ENCODE measurements at places on chromosomes 16 and 17.

- DNase-seq, result peak; percentile 36
Measured at GRCh38 chr16:81798311-81799137, 19.4 kb downstream of the PLCG2 start.

GRCh38 chr17:67982034-67982640, 14.1 kb downstream of the C17orf58 start:
- DNase-seq, result no peak

- no peak for DNase-seq
Measured at GRCh38 chr16:57949013-57949412, 21.9 kb downstream of the CNGB1 start.

GRCh38 chr16:53745753-53746266, 41.9 kb downstream of the FTO start:
- no peak for DNase-seq

DNA sequence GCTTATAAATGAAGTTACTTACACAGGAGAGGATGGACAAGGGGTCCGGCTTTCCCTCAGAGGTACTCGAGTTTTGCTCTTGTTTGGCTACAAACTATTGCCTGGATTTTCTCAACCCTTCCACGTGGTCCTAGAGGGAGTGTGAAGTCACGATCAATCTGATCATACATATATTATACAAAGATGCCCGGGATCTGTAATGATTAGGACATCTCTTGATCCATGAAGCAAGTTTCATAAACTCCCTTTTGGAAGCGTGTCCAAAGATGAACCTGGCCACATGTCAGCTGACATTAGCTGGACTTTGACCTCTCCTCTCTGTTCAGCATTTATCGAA, 2.3 kb upstream of the CDH11 start:
- DNase-seq, result no peak

DNA sequence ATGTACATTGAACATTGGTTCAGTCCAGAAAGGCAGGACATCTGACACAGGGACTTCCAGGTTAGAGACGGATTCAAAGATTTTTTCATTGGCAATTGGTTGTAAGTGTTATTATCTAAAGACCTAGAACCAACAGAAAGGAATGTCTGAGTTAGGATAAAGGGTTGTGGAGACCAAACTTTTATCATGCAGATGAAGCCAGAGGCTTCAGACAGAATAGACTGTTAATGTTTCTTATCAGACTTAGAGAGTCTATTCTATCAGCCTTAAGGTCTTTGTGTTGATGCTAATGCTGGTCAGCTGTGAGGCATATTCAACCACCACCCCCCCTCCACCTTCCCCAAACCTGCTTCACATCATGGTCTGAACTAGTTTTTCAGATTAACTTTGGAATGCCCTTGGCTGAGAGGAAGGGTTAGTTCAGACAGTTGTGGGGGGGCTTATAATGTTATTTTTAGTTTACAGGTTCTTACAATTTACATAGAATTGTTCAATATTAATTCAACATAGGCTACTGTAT, 2.1 kb upstream of the ITGB3 start:
- no peak for DNase-seq

DNA sequence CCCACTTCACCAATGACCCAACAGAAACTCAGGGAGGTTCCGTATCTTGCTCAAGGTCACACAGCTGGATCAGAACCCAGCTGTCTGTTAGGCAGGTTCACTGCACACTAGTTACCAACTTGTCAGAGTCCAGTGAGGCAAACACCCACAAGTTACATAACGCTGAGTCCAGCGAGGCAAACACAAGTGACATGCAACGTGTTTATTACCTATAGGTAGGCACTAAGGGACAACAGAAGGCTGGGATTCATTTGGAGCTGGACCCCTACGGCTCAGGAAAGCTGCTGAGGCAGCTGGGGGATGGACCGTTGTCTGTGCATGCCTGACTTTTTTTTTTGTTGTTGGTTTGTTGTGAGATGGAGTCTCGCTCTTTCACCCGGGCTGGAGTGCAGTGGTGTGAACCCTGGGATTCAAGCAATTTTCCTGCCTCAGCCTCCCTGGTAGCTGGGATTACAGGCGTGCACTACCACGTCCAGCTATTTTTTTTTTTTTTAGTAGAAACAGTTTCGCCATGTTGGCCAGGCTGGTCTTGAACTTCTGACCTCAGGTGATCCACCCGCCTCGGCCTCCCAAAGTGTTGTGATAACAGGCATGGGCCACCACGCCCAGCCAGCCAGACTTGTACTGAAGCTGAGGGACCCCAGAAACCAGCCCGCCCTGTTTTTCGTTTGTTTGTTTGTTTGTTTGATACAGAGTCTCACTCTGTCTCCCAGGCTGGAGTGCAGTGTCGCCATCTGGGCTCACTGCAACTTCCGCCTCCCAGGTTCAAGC, 1.9 kb upstream of the RSAD1 start:
- DNase-seq, result peak; percentile 58

DNA sequence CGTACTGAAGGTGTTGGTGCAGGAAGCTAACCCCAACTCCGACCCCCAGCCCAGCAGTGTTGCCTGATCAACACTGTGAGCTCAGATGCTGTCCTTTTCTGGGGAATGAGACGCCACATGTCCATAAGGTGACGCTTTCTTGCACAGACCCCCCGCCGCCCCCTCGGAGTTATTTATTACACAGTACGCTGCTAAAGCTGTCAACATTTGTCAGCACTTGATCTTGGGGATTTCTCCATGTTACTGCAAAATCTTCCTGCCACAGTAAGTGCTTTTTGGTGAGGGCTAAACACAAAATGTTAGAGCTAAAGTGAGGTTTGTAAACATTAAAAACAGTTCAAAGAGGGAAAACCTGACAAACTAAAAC, 15.9 kb downstream of the CMTM3 start:
- DNase-seq, result no peak

- DNase-seq, result no peak
Measured at GRCh38 chr16:52906281-52906680, 146.4 kb downstream of the CHD9NB start.

- DNase-seq, result no peak
Measured at GRCh38 chr17:5819396-5819795, 235.1 kb upstream of the NLRP1 start.

- no peak for DNase-seq
Measured at GRCh38 chr17:12928736-12929135, 89.1 kb downstream of the ELAC2 start.

DNA sequence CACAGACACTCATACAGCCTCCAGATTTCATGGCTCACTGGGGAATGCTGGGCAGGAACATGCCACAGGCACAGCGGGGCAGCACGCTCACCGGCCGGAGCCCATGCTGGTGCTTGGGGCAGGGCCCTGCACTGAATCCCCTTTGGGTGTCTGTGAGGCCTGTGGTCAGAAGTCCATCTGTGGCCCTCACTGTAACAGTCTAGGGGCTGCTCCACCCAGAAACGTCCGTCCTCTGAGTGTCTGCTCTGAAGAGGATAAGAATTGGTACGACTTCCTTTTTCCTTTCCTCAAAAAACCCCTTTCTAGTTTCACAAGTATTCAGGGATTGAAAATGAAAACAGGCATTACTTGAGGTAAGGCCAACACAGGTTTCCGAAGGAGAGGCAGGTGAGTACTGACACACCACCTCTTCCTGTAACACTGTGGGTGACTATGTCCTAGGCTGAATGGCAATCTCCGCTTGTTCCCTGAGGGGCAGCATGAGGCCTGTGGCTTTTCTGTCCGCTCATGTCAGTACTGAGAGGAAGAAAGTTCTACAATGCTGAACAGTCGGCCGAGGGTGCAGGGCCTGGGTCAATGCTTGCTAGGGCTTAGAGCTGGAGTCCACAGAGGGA, 42.5 kb downstream of the TMEM11 start:
- DNase-seq, result no peak

DNA sequence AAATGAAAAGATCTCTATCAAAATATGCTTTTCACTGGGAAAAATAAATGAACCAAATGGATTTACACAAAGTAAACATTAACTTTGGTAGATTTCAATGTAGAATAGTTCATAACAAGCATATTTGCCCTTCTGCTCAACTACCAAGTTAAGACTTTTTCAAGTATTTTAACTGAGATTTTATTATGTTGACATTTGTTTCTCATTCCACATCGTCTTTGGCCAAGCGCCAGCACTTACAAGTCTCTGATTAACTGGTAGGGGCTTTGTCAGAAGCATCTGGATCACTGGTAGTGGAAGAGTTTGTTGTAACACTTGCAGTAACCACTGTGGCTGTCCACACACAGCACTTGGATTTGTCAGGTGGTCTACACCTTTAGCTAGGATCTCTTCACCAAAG, 22.9 kb downstream of the SLFN12L start:
- DNase-seq, result no peak

GRCh38 chr16:48537275-48537674, 72.7 kb downstream of the N4BP1 start:
- no peak for DNase-seq

GRCh38 chr16:52538511-52538910, 8.4 kb downstream of the TOX3 start:
- DNase-seq, result no peak

- DNase-seq, result no peak
Measured at GRCh38 chr16:12345349-12345748, 368.8 kb downstream of the SNX29 start.

GRCh38 chr17:14580499-14580898, 279.6 kb downstream of the HS3ST3B1 start:
- DNase-seq, result no peak

DNA sequence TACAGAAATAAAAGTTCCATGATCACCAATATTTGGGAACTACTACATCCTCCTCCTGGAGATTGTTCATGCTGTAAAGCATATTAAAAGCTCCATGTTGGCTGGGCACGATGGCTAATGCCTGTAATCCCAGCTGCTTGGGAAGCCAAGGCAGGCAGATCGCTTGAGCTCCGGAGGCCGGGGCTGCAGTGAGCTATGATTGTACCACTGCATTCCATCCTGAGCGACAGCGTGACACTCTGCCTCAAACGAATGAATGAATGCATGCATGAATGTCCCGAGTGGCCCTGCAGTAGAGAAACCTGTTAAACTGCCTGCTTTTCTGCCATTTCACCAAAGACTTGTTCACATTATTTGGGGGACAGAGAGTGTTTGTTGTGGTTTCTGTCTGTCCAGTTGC, 15.0 kb downstream of the CNEP1R1 start:
- no peak for DNase-seq

DNA sequence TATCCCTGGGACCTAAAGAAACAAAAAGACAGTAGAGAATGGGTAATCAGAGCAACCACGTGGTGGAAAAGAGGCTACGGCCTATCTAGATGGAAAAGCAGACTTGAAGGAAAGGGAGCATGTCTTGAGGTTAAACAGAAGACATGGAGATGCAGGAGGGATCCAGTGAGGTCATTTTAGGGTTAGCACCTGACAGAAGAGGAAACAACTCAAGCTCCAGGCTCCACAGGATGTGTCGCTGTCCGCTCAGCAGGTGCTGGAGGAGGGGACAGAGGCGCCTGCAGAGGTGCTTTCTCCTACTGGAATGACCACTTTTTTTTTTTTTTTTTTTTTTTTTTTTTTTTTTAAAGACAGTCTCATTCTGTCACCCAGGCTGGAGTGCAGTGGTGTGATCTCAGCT, 47.5 kb upstream of the CLEC3A start:
- no peak for DNase-seq

DNA sequence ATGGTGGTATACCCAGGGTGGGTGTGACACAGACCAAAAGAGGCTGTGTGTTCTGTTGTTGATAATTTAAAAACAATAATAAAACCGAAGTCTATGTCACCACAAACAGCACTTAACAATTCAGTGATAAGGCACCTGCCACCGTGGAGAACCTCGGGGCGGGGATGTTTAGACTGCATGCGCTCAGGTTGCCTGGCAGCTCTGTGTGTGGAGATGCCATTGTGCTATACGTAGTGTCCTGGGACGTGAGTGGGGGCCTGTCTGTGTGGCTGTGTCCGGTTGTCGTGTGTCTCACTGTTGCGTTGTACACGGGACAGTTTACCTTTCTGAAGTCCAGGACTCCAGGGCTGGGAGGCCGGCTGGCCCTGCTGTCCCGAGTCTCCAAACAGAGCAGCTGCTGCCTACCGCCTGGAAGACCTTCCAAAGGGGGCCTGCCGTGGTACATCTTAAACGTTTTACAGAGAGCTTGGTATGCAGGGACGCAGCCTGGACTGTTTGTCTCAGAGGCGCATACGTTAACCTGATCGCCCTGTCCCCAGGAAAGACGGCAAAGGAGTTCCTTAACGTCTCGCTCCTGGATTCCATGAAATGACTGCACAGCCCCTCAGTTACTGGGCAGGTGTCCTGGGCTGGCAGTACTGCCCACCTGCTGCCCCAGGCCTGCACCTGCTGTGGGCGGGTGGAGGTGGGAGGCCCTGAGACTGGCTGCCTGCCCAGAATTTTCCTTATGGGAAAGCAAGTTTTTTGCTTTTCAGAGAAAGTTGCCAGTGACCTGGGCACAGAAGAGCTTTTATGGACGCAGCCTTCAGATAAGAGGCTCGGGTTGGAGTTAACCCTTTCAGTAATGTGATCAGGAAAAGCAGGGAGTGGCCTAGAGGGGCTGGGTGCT, 19.0 kb downstream of the SPIRE2 start:
- DNase-seq, result peak; percentile 79

GRCh38 chr16:70526403-70526802, 2.8 kb downstream of the SF3B3 start:
- DNase-seq, result no peak

DNA sequence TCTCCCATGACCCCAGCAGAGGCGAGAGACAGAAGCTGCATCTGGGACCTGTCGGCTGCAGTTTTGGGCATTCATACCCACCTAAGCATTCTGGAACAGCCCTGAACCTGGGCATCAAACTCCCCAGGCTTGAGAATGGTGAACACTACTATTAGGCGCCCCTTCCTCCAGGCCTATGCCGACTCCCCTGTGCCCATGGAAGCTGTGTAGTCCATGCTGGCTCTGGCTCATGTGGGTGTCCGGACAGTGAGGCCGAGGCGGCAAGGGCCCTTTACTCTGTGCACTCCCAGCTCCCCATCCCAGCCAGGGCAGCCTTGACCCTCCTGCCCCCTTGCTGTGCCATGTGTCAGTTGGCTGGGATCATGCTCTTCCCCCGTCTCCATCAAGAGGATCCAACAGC, 89.0 kb upstream of the TOB1 start:
- DNase-seq, result no peak

DNA sequence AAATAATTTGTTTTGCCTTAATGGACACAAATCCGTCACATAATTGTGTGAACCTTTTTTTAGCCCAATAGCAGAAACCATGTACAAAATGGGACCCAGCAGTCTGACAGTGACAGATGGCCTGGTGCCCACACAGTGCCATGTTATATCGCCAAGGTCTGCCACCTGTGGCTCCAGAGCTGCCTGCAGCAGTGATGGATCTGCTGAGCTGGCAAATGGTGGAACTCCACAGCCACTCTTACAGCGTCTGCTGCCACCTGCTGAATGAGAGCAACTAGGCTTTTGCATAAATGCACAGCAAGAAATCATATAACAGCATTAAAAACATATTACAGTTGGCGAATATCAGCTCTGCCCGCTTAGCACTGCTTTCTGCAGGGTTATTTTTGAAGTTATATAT, 59.4 kb downstream of the NUP93 start:
- peak; percentile 31 for DNase-seq
